Spleen (tissue), 13 donors: ENCODE measurements at places on chromosomes 3 and 15. TPM values are rescaled to one million over a fixed set of nuclear protein-coding genes. Genes with fewer than 3 reads are reported as not detected.

- no peaks in the 10 kb centered on the region for H3K36me3 ChIP-seq
- H3K4me3 ChIP-seq = no peak overlapping the region
- DNase-seq = no peak
- no peaks in the 10 kb centered on the region for H3K27me3 ChIP-seq
- H3K4me1 ChIP-seq = peaks cover 11% of the 10 kb centered on the region
Observed at GRCh38 chr3:29527246-29527645, 246.4 kb downstream of the RBMS3 start.

Gene UBA7
- 228 TPM for total RNA-seq

DNA sequence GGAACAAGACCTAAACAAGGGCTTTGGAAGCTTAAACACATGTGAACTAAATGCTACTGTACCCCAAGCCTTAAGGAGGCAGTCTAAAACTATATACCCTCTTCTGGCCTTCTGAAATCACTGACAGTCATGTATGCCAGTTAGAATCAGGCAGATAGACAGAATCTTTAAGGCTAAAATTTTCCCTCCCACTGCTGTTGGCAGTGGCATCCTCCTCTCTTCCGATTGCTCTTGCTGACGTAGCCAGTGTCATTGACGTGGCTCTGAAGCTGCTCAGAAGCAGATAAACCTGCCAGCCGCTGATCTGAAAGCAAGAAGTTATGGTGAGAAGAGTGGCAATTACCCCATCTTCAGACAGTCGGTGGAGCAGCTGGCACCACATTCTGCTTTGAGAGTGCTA, 3.3 kb downstream of the RYR3 start:
- H3K27ac ChIP-seq = no peak overlapping the region
- H3K36me3 ChIP-seq = no peaks in the 10 kb centered on the region
- peaks cover 34% of the 10 kb centered on the region for H3K27me3 ChIP-seq
- no peak for DNase-seq
- peaks cover 13% of the 10 kb centered on the region for H3K4me1 ChIP-seq
- H3K4me3 ChIP-seq = no peak overlapping the region

Gene TUSC2
- 33.6 TPM for total RNA-seq

Gene PIGBOS1
- total RNA-seq = 14.1 TPM

DNA sequence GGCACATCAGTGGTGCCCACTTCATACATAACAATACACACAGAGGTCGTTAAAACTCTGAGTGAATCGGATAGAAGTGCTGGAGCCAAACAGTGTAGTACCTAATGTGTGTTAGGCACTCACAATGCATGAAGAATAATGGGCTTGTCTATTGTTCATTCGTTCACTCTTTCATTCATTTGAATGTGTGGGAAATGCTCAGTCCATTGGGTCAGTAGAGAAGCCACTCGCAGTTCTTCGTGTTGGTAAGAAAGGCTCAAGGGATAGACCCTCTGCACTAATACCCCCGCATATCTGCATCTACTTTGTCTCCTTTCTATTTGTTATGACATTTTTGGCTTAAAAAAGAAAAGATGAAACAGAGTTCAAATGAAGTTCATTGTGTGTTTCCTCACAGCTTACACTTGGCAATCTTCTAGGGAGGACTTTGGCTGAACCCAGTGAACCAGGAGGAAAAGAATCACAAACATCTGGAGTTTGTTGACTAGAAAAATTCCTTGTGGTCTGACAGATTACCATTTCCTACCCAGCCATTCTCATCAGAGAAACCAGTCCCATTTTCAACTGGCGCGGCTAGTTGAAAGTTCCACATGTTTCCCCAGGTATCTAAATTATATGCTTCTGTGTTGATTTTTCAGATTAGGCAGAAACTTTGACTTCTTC, 32.8 kb upstream of the MFSD1 start:
- no peaks in the 10 kb centered on the region for H3K36me3 ChIP-seq
- H3K4me1 ChIP-seq = no peaks in the 10 kb centered on the region
- peak overlapping the region; percentile 24 for H3K27ac ChIP-seq
- H3K27me3 ChIP-seq = no peaks in the 10 kb centered on the region
- no peak overlapping the region for H3K4me3 ChIP-seq

Gene MNS1
- total RNA-seq = 2.0 TPM
